ENCODE measurements at places on chromosomes 12 and 14.
A peak's percentile ranks its signal among the peaks of the same experiment; 100 is the strongest.

- DNase-seq, result no peak
Observed at GRCh38 chr12:107450541-107450940, 235.1 kb upstream of the PWP1 start.

DNA sequence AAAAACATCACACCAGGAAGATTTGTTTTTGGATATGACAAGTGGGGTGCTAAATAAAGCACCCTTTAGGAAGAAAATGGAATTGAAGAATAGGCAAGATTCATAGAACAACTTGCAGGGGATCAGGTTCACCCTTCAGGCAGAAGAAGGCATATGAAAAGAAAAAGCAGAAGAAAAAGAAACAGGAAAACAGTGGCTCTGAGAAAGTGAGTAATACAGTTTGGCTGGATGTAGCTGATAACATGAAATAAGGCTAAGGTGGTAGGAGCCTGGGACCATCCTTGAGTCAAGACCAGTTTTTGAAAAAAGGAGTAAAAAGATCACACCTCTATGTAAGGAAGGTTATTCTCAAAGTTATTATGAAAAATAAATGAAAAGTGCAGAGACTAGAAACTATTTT lies 42.4 kb downstream of the TRIP11 start:
- no peak for DNase-seq

- no peak for DNase-seq
Observed at GRCh38 chr12:57309420-57309819, 58.4 kb upstream of the STAC3 start.

DNA sequence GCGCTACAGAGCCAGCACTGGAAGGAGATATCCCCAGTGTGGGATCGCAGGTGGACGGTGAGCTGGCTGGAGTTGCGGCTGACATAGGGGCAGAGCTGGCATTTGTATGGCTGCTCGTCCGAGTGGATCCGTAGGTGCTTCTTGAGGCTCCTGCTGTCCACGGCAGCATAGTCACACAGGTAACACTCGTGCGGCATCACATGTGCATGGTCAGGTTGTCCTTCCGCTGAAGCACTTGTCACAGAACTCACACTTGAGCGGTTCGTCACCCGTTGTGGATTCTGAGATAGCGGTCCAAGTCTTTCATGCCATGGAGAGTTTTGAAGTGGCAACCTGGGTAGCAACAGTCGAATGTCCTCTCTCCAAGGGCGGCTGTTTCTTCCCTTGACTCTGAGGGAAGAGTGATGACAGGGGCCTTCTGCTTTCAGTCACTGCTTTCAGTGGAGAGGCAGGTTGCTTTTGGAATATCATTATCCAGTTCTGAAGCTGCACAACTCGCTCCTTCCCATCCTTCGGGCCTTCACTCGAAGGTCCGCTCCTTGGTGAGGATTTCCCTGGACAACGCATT lies 37.0 kb upstream of the SAV1 start:
- no peak for DNase-seq

DNA sequence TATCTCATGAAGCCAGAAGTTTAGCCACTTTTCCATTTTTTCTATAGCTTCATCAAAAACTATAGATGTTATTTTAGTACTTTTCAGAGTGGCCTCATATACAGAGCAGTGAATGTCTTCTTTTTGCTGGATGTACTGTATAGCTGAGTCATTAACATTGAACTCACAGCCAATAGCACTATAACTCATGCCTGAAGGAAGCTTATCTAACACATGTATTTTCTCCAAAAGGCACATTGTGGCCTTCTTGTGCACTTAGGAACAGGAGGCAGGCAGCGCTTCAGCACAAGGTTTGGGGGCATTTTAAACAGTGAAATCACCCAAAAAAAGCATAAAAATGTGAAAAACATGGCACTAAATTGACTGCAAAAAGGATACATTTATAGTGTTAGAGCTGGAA lies 336.8 kb upstream of the TMTC1 start:
- DNase-seq, result no peak

- no peak for DNase-seq
Observed at GRCh38 chr14:58942516-58942915, 246.0 kb upstream of the DAAM1 start.

GRCh38 chr12:109256011-109256410 lies 53.1 kb downstream of the FOXN4 start:
- DNase-seq, result no peak

GRCh38 chr14:94769391-94770250 lies at the start of gene GSC:
Gene GSC, minus strand, starts transcription at chr14:94770113. Its CDS starts 98 bp downstream, at chr14:94770015.
- peak; percentile 82 for DNase-seq

DNA sequence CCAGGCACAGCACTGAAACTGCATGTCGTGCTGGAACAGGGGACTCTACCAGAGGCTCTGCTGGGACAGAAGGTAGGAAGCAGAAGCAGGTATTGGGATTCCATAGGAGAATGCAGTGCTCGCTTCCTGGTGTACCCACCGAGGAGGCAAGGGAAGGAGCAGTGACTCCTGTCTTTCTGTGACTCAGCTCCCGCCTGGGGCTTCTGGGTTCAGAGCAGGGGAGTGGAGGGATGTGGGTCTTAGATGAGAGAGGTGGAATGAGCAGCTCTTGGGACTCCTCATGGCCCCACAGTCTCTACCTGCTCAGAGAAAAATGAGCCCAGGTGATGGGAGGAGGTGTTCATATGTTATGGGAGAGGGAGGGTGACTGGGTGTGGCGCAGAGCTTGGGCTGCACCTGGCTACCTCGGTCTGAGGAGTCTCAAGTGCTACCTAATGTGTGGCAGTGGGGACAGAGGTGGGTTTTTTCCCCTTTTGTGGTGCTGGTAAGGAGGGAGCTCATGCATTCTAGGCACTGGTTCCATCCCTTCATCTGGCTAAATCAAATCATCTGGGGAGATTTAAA lies 26.3 kb downstream of the WNT5B start:
- no peak for DNase-seq

- no peak for DNase-seq
Observed at GRCh38 chr14:89402363-89402762, 14.7 kb downstream of the FOXN3 start.
